ENCODE measurements at places on chromosomes 1 and 21.

- no peak for DNase-seq
Observed at GRCh38 chr1:22163137-22163536, 20.2 kb upstream of the WNT4 start.

DNA sequence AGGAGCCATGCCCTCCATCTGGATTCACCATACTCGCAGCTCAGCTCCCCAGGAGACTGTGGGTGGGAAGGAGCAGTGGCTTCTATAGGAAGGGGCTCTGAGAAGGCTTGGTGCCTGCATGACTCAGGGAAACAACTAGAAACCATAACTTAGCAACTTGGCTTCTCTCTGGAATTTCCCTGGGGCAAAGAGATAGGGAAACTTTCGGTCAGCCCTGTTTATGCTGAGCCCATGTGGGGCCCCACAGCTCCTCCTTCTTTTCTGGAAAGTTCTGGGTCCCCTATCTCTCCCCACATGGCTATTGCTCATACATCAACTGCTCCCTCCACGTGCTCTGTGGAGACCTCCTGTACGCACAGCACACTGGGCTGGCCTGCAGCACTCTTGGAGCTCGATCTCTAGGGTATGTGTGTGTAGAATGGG, 39.3 kb downstream of the PLEKHA6 start:
- no peak for DNase-seq

DNA sequence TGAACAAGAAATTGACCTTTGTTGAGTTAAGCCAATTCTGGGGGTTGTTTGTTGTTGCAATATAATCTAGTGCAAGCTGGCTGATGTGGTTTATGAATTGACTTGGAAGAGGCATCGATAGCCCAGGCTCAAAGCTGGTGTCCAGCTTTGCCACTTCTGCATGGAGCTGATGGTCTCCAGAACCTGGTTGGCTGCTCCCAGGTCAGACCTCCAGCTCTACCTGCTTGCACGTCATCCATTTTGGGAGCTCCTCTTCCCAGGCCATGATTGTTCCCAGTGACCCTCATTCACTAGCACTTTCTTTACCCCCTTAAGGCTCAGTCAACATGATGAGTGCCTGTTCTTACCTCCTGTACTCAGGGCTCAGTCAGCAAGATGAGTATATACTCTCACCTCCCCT, 5.8 kb upstream of the AJAP1 start:
- no peak for DNase-seq

GRCh38 chr1:209621741-209622655, 30.2 kb downstream of the LAMB3 start:
- no peak for DNase-seq

- no peak for DNase-seq
Observed at GRCh38 chr1:178055093-178055492, 38.8 kb upstream of the RASAL2 start.

DNA sequence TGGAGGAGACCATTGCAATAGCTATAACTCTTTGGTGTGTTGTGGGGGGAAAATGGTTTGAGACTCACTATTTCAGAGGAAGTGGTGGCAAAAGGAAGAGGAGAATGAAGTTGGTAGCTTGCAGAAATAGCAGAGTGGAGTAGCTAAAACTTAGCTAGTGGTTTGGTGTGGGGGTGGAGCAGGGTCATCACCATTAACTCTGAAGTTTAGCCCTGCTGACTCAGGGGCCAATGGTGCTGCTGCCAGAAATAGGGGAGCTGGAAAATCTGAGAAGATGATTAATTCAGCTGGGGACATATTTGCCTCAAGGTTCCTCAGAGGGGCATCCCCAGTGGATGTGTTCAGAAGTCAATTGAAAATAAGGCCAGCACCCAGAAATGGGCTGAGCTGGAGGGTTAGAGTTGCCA, 65.4 kb downstream of the RUNX1 start:
- no peak for DNase-seq

DNA sequence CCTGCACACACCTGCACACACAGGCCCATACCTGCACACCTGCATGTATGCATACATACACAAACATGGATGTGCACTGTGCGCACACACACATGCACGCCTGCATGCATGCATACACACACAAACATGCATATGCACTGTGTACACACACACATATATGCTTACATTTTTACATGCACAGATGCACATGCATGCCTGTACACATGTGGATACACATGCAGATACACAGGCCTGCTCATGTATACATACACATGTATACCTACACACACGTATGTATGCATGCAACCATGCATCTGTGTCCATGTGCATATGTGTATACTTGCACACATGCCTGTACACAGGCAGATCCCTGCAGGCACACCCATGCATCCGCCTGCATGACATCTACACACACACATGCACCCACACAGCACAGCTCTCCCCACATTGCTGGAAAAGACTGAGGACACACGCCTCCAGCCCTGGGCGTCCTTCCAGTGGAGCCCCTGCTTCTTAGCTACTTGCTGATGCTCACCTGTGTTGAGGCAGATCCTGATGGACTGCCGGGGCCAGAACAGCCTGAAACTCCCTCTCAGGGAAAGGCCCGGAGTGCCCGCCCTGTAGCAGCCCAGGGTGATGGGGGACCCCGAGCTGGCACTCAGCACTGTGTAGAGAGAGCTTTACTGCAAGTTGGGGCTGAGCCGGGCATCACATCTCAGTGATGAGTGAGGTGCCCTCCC, 28.6 kb downstream of the KRTAP10-1 start:
- DNase-seq, result no peak

DNA sequence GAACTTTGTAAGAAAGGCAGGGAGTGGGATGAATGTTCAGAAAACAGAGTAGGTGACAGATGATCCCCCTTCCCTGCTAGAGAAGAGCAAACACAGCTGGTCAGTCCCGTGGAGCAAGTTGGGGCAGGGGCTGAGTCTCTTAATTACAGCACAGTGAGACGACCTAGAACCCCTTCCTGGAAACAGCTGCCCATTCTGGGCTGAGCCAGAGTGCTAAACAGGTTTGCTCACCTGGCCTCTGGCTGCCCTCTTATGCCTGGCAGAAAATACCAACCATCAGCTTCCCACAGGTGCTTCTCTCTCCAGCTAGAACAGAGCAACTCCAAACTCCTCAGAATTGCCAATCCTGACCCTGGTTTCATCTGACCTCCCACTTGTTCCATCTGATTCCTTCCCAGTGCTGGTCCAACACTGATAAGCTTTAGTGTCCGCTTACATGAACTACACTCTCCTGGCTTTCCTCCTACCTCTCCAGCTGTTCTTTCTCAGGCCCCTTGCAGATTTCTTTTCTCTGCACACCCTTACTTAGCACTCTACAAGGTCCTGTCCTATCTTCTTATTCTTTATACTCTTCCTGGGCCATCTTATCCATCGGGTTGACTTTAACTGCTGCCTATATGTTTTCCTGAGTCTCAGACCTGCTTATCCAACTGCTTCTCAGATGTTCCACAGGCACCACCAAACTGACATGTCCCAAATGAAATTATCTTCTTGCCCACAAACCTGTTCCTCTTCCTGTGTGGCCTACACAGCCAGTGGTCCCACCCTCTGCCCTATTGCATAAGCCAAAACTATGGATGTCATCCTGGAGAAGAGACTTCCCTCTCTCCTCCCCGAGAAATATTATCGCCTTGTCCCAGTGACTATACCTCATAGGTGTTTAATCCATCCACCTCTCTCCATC, 22.6 kb upstream of the COL9A2 start:
- DNase-seq, result no peak

DNA sequence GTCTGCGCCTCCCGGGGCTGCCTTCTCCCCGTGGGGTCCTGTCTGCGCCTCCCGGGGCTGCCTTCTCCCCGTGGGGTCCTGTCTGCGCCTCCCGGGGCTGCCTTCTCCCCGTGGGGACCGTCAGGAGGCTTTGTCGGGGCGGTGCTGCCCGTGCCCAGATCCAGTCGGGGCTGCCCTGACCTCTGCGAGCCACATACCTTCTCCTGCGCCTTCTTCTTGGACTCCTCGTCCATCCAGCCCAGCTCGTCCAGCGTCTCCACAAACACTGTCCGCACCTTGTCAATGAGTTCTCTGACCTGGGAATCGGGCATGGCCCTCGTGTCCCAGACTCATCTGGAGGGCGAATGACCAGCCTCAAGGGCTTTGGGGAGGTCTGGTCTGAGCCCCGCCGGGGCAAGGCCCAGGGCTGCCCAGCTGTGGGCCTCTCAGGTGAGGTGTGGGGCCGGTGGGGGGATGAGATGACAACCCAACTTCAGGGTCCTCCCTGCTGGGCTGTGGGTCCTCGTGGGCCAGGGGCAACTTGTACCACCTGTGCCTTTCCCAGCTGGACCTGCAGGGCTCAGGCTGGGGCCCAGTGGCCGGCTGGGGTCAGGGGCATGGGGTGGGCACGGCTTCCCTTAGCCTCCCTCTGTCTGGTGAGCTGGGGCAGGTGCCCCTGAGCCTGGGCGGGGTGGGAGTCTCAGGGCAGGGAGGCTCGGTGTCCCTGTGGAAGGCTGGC, 9.4 kb downstream of the PRXL2B start:
- no peak for DNase-seq

DNA sequence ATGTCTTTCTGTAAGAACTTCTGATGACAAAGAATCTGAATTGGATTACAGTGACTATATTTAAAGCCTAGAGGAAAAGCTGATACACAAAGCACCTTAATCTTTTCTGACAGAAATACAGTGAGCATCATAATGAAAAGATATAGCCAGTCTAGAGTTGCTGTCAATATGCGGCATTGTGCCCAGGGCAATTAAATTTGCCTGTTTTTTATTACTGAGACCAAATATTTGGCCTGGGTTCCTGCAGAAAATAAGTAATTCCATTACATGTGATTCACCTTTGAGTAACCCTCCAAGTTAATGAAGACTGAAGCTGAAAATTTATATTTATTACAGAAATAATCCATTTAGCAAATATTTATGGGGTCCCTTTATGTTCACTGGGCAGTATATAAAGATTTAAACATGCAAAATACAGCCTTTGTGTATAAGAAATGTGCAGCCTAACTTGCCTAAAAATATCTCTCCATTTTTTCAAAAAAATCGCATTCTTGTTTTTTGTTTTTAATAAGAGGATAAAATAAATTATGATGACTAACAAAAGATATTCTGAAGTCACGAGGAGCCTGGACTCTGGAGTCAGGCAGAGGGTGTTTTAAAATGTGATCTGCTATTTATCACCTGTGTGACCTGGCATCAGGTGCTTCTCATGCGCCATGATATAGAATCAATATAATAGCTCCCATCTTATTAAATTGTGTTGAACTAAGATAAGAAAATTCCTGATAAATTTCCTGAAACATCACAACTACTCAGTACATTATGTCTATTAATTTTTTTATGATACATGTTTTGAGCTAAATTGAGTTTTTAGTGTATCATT, 83.6 kb downstream of the SGIP1 start:
- no peak for DNase-seq

- DNase-seq, result no peak
Observed at GRCh38 chr1:56830052-56830451, 10.8 kb upstream of the FYB2 start.

GRCh38 chr1:220843481-220844011, 35.7 kb upstream of the HLX start:
- DNase-seq, result no peak

DNA sequence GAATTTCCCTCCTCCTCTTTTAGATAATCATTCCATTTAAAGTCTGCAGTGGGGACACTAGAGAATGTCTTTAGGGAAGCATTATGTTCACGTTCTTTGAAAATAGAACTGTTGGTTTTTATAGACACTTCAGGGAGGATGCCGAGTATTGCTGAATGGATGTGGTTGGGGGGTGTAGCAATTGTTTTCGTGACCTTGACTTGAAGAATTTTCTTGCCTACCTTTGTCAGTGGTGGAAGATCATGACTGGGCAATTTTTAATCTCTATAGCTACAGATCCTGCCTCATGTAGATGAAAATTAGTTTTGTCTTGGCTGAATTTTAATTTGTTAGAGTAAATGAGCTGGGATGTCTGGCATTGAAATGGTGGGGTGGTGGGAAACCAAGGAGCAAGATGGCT, 3.8 kb downstream of the SMG7 start:
- no peak for DNase-seq

- no peak for DNase-seq
Observed at GRCh38 chr1:211324992-211325775, 1.4 kb upstream of the TRAF5 start.

DNA sequence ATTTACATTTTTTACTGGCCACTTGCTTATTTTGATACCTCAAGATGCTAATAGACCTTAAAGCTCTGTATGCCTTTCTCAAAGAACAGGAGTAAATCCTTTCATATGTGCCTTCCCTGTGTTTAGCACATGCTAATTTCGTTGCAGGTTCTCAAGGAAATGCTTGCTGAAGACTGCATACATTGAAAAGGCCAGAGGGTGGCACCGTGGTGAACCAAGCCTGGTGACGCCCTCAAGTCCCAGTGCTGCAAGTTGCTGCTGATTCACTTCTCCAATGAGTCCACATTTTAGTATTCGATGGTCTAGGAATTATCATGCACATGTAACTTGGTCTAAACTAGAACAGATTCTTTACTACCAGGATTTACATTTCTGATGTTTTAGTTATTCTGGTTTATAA, 94.1 kb downstream of the CLDN17 start:
- DNase-seq, result no peak

DNA sequence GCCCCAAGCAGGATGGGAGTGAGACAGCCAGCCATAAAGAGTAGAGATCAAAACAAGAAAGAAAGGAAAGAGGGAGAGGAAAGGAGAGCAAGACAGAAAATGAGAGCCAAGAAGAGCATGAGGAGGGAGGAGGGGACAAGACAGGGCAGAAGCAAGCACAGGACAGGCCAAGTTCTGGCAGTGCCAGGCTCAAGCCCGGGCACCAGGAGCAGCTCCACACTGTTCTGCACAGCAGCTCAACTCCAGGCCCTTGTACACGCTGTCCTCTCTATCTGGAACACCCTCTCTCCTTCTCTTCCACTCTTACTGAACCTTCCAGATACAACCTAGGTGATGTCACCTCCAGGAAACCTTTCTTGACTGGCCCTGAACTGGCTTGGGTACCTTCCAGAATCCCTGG, 11.7 kb downstream of the IFFO2 start:
- DNase-seq, result no peak

DNA sequence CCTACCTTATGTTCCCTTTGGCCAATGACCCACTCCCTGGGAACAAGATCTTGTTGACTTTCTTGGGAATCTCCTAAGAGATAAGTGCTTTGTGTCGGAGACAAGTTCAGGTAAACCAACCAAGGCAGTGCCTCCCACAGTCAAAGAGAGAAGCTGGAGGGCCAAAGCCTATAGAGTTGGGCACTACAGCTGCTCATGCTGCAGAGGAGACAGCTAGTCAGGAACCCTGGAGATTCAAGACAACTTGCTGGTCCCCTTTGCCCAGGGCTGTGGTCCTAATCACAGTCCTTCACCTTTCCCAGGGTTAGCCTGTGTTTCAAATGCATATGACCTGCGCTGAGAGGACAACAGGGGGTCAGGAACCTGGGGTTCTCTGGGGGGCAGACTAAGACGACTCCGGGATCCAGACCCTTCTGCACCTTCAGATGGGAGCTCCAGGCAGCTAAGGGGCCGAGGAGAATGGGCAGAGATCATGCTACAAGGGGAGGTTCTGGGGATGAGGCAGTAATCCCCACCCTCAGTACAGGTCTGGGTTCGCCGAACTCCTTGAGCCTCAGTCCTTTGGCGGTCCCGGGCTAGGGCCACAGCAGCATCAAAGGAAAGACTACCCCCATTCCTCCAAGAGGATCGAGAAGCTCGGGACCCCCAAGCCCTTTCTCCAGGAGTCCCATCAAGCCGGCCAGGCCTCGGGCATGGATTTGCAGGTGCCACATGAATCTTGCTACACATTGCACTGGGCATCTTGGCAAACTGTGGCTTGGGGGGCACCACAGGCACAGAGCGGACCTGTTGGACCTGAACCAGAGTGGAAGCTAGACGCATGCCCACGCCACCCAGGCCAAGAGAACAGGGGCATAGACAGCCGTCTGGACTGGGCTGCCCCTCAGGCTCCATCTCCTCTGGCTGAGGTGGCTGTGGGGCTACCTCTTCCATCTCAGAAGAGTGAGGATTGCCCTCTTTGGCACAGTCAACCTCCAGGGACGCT, 2.0 kb upstream of the USF1 start:
- no peak for DNase-seq

All from stimulated activated CD8-positive, alpha-beta memory T cell treated with anti-CD3 and anti-CD28 coated beads, Interleukin-7, amount 100 ng/mL, for 24 hours (primary cell).